ENCODE measurements at places on chromosomes 7 and 10.

DNA sequence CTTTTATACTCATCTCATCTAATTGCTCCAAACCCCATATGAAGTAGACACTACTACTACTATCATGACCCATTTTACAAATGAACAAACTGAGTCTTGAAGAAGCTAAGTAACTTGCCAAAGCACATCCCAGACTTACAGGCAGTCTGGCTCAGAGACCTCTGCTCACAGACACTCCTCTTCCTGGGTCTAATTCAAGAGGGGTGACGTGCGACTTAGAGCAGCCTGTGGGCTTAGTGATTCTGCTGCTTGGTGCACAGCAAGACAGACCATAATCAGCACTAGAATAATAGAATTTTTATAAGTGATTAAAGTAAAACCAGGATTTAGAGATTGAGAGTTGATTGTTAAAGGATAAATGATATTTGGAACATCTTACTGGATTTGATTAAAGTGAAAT, 750.8 kb downstream of the AUTS2 start:
- no peak for DNase-seq

- DNase-seq = no peak
These were observed 3.0 kb downstream of the BRI3 start for GRCh38 chr7:98284335-98285036.

DNA sequence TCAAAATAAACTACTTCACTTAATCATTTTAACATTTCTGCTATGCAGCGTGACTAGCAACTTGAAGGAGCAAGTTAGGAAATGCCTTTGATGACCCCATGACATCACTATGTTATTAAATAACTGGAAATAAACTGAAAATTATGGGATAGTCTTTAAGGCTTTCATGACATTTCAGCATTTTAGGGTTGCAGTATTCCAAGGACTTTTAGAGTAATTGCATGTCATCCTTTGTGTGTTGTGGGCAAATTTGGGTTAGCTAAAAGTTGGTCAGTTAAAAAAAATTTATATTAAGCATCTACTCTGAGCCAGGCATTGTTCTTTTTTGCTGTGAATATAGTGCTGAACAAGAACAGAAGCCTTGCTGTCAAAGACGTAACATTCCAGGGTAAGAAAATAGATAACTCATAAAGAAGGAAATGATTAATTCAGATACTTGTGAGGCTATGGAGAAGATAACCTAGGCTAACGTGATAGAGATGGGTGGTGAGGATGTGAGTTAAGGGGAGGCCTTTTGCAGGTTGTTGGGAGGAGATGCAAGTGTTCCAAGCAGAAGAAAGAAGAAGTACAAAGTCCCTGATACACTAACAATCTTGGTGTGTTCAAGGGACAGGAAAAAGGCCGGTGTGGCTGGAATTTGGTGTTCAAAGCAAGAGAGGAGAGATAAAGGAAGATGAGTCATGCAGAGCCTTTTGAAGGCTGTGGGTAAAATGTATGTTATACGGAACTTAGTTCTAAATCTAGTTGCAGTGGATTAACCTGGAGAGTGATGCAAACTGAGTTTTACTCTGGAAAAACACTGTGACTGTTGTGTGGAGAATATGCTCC, 610.2 kb downstream of the AUTS2 start:
- no peak for DNase-seq

GRCh38 chr7:47149208-47149839, 432.6 kb downstream of the TNS3 start:
- DNase-seq = no peak

DNA sequence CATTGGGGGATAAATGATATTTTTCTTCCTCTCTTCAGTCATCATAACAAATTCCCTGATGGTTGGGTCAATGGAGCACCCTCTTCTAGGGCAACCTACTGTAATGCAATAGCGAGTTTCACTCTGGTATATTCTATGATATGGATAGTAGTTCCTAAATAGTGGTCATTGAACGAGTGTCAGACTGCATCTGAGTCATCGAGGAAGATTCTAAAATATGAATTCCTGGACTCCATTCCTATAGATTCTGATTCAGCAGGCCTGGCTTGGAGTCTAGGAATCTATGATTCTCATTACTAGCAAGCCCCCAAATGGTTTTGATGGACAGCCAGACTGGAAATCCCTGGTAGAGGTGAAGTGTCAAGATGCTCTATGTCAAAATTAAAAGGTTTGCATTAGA, 254.5 kb downstream of the BUB3 start:
- DNase-seq = no peak

- DNase-seq = no peak
These were observed 98.4 kb downstream of the ADARB2 start for GRCh38 chr10:1638889-1639419.

GRCh38 chr7:26136831-26137230, 15.2 kb upstream of the NFE2L3 start:
- DNase-seq = no peak

DNA sequence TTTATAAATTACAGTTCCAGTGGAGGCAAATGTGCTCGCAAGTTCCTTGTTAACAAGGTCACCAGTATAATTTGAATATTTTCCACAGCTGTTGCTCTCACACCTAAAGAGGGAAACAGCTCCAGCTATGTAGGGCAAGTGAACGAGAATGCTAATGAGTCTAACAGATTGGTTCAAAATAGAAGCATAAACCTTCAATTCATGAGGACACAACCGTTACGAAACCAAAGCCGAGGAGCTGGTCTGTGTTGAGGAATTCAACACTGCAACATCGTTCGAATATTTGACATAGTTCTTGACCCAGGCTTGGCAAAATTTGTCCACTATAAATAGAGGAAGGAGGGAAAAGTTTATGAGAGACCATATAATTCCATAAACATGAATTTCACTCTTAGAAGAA, 161.3 kb downstream of the KLF6 start:
- DNase-seq = no peak

GRCh38 chr10:37478381-37478780, 353.0 kb downstream of the ANKRD30A start:
- DNase-seq = no peak

DNA sequence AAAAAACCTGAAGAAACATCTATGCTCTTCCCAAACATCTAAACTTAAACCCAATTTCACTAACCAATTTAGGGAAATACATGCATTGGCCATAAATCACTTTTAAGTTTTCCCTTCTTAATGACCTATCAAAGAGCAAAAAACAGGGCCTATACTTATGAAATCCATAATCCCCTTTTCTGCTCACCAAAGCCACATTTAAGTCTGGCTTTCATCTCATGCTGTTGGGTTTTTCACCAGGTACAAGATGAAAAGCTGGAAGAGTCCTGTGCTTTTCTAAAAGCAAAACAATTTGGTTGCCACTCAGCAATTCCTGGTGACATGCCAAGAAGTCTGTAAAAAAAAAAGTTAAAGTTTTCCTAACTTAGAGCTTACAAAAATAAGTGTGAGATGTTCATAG, 92.6 kb downstream of the HPSE2 start:
- no peak for DNase-seq

- no peak for DNase-seq
These were observed 17.3 kb downstream of the TPK1 start for GRCh38 chr7:144818511-144818910.

- DNase-seq = no peak
These were observed 737 bp downstream of the CNNM2 start for GRCh38 chr10:102918817-102919245.

DNA sequence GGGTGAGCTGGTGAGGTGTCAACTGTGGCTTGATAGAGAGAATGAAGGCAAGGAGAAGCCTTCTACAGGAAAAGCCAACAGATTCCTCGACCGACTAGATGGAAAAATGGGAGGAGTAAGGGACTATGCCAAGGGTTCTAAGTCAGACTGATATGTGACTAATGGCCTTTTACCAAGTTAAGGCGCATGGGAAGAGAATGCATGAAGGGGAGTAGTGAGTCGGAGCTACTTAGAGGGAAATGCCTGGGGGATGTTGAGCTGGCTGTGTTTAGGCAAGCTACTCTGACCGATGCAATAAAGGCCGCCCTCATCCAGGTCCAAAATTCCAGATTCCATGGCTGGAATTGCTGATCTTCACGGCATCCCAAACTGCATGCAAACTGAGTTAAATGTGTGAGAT, 48.2 kb downstream of the APBB1IP start:
- no peak for DNase-seq

DNA sequence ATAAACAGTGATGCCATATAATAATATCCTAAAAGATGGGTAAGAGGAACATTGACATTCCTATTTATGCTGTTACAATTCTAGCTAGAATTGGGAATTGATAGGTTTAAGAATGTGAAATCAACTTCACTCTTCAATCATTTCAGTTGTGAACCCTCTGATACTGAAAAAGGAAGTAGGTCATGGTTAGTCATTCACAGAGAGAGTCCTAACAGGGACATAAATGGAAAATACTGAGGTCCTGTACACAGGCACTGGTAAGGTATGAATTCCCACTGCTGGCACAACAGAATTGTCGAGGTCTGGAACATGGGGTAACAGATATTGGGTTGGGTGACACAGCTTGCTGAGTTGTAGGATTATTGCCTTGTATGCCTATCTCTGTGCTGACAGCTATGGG, 289.4 kb upstream of the LRRN3 start:
- DNase-seq = no peak

GRCh38 chr10:5305374-5305773, 59.4 kb upstream of the UCN3 start:
- no peak for DNase-seq

- no peak for DNase-seq
These were observed 17.4 kb downstream of the TES start for GRCh38 chr7:116227678-116228239.

DNA sequence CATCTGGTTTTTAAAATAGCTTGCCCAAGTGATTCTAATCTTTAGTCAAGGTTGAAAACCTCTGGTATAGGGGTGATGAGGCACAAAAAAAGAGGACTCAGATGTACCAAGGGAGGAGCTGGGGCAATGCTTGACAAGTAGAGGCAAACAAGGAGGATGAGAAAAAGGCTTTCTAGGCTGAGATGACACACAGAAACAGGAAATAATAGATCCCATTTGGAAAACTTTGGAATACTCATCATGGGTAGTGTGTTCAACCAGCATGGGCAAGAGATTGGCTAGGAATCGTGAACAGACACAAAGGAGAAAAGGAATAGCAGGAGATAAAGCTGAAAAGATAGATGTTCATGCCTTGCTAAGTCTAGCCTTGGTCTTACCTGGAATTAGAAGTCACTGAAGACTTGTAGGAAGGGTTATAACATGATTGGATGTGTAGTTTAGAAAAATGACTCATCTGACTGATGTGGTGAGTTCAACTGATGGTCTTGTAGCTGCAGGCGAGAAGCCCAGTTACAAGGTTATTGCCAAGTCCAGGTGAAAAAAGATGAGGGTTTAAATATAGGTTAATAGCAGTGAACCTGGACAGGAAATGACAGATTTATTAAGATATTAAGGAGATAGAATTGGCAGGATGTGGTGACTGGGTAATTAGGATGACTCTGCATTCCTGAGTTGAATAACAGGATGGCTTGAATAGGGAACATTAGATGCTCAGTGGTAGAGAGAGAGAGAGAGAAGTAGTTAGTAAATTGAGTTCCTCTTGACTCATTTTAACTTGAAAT, 214.0 kb upstream of the LRGUK start:
- DNase-seq = no peak

- no peak for DNase-seq
These were observed 37.2 kb upstream of the PCBD1 start for GRCh38 chr10:70925377-70926225.

GRCh38 chr7:44415510-44415909, 74.9 kb downstream of the NUDCD3 start:
- no peak for DNase-seq

DNA sequence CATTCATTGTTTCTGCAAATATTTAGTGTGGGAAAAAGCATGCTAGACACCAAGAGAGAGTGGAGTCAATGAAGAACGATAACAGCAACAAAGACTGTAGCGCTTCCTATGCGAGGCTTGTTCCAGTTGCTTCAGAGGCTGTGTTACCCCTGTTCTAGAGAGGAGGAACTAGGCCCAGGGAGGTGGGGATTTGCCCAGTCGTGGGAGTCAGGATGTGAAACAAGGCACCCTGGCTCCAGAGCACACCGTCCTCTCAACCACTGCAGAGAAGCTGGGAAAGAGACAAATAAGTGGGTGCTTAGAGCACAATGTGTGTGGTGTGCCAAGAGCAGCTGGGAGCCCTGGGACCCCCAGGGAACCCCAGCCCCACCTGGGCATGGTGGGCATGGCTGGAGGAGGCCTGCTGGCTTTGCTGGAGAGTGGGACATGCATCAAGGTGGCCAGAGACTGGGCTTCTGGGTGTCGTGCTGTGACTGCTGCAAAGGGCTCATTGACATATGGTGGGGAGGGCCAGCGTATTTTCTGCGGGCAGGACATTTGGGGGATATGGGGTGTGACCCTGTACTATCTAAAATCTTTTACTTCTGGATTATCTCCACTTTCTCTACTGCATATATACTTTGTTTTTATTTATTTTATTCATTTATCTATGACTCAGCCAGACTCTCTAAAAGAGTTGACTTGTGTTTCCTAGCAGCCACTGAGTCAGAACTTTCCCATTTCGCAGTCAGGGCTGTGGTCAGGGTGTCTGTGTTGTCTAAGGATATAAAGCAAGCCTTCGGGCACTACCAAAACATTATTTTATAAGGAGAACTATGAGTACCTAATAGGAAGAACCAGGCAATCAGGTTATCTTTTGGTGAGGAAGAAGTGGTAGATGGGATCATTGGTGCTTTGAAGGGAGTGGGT, 95.4 kb downstream of the TCF7L2 start:
- no peak for DNase-seq

DNA sequence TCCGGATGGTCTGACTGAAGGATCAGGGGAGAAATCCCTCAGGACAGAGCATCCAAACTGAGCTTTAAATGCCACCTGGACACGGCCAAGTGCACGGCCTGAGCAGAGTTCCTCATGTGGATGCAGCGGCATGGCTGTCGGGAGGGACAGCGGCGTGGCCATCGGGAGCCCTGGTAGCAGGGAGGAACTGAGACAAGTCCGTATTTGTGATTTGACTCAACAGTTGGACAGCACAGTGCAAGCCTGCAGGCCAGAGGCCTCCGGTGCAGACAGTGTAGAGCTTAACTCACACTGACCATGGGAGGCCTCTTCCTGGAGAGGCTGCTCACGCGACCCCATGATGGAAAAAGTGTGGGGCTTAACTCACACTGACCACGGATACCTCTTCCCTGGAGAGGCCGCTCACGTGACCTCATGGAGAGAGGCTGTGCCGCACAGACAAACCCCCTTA, 207.4 kb downstream of the DIP2C start:
- no peak for DNase-seq

DNA sequence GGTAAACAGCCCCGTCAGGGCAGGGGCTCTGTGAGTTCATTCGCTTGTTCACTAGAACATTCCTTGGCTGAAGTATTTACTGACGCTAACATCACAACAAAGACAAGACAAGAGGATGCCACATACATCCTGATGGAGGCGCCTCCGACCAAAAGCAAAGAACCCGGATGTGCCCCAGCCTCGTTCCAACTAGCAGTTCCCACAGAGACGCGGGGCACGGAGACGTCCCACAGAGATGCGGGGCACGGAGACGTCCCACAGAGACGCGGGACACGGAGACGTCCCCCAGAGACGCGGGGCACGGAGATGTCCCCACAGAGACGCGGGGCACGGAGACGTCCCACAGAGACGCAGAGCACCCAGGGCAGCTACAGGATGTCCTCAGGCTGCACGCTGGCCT, 35.4 kb upstream of the CFAP46 start:
- no peak for DNase-seq

DNA sequence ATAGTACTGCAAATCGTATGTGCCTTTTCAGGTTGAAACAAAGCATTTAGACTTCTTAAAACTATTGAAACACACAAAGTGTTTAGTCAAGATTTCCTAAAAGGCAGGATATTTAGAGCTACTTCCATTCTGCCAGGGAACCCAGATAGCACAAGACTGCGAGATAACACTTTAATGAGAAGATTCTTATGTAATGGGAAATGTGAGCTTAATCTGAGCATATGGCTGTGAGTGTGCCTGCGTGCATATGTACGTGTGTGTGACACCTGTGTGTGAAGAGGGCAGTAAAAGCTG, 14.3 kb upstream of the JCAD start:
- no peak for DNase-seq

Data from esophagus squamous epithelium (tissue), 5 donors.